Stimulated activated CD4-positive, alpha-beta T cell treated with anti-CD3 and anti-CD28 coated beads, Interleukin-1b, Interleukin-23, amount 100 ng/mL, for 1 hour (primary cell): ENCODE measurements at places on chromosomes 4 and X.

- DNase-seq = no peak
Measured at GRCh38 chr4:26611885-26612284, 28.0 kb downstream of the TBC1D19 start.

DNA sequence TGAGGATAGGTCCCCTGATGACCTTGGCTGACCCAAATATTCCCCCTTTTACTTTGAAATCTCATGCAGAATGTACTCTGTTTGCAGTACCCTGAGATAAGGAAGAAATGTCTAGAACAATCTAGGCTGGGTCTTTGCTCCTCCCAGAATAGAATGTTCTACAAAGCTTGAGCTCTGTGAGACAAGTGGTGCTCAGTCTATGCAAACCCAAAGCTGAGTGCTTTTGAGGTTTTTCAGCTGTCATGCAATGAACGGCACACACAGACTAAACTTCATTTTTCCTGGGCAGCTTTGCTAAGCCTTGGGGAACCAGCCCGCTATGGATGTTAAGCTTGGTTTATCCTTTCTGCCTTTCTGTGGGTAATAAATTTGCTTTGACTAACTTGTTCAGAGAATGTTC lies 513.6 kb downstream of the FAT4 start:
- no peak for DNase-seq

DNA sequence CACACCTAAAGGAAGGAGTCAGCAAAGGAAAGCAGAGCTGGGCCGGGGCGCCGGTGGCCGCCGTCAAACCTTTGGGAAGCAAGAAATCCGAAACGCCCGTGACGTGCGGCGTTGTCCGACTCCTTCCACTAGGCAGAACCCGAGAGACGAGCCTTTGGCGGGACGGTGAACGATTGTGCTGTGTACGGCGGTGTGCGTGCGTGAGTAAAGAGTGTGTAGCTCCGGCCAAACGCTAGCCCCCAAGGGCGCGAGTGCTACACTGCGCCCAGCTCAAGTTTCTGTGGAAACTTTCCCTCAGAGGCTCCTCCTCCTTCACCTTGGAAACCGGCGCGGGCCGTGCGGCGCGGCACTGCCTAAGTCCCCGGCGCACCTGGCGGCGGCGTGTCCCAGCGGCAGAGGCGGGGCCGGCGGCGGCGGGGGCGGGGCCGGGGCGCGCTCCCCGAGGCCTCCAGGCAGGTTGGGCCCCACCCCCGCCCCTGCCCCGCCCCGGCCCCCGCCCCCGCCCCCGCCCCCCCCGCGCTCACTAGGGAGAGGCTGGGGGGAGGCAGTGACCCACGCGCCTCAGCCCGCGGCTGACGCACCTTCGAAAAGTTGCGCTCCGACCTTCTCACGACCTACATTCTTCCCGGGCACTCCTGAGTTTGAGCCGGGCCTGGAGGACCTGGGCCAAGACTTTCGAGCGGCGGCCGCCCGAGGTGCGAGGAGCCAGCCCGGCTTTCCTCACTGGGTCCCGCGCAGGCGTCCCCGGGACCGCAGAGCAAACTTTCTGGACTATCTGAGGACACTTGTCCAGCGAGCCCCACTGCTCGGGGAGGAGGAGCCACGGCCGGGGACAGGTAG lies at the start of gene FHIP1A:
TSS of gene FHIP1A (plus strand) at position 547 of the 840 bp plus-strand sequence. CDS start 157,084 bp downstream, outside the sequence.
- DNase-seq = peak; percentile 68

GRCh38 chr4:38948551-38948950 lies 80.9 kb downstream of the FAM114A1 start:
- no peak for DNase-seq

DNA sequence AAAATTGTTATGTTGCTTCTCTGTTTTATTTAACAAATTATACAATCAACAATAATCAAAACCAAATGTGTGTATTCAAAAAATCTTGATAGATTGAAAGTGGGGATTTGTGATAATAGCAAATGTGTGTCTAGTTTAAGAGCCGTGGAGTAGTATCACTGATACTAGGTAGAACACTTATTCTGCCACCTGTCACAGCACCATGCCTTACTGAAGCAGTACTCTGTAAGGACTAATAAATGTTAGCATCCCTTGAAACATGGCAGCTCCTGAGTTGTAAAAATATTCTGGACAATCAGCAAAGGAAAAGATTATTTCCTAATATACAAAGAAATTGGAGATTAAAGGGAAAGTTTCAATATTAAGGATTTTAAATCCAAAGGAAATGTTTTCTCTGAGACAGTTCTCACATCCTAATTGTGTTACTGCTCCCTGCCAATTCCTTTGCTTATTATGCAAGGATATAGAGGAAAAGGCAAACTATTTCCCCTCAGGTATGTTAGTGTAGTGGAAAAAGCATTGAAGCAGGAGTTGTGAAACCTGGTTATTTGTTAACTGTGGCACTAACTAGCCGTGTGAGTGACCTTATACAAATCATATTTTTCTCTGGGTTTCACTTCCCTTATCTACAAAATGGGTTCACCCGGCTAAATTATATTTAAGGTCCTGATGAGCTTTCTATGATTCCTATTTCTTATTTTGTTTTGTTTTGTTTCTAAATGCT lies 303.1 kb downstream of the ARHGAP24 start:
- no peak for DNase-seq

- DNase-seq = no peak
Measured at GRCh38 chr4:180947425-180947824, 1295.8 kb upstream of the TENM3 start.

DNA sequence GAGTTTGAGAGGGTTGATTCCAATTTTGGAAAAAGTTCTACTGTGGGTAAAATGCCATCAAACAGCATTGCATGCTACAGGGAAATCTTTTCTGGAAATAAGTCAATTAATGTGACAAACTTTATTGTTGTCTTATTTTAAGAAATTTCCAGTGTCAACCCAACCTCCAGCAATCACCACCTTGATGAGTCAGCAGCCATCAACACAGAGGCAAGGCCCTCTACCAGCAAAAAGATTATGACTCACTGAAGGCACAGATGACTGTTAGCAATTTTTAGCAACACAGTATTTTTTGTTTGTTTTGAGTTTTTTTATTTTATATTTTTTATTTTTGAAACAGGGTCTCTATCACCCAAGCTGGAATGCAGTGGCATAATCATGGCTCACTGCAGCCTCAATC lies 165.4 kb upstream of the C1QTNF7 start:
- DNase-seq = no peak

DNA sequence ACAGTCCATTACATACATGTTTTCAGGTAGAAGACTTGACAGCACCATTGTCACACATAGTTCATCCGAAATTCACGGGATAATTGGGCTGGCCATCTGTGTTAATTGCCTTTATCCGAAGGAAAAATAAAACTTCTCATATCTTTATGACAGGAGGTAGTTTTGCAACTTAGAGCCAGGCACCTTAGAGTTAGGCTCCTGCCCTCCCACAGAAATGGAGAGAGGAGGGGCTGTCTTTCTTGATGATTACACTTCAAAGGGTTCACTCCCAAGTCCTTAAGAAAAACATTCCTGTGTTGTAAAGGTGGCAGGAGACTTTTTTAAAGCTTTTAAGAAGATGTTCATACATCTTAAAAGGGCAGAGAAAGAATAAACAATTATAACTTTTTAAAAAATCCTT lies 10.5 kb upstream of the SCARB2 start:
- no peak for DNase-seq

GRCh38 chr4:118850488-118851173 lies 14.7 kb upstream of the SEC24D start:
- no peak for DNase-seq

GRCh38 chr4:47469951-47470350 lies 6.4 kb upstream of the COMMD8 start:
- DNase-seq = no peak

DNA sequence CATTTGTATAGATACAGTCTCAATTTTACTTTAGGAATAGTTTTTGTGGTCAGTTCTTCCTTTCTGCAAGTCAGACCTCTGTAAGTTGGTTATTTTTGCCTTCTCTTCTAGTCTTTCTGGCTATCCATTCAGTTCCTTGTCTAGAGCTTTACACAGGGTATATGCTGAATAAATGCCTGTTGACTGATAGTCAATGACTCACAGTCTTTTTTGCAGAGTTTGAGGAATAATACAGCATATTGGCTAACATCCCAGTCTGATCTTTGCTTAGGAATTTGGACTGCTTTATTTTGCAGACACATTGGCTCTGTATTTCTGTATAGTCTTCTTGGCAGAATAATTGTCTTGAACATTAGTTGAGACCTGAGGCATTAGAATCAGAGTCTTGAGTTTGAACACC lies 132.4 kb downstream of the MAGEC1 start:
- DNase-seq = no peak

GRCh38 chr4:139933541-139933940 lies 220.4 kb downstream of the MAML3 start:
- DNase-seq = no peak

- no peak for DNase-seq
Measured at GRCh38 chr4:86965019-86965976, 30.5 kb downstream of the AFF1 start.

DNA sequence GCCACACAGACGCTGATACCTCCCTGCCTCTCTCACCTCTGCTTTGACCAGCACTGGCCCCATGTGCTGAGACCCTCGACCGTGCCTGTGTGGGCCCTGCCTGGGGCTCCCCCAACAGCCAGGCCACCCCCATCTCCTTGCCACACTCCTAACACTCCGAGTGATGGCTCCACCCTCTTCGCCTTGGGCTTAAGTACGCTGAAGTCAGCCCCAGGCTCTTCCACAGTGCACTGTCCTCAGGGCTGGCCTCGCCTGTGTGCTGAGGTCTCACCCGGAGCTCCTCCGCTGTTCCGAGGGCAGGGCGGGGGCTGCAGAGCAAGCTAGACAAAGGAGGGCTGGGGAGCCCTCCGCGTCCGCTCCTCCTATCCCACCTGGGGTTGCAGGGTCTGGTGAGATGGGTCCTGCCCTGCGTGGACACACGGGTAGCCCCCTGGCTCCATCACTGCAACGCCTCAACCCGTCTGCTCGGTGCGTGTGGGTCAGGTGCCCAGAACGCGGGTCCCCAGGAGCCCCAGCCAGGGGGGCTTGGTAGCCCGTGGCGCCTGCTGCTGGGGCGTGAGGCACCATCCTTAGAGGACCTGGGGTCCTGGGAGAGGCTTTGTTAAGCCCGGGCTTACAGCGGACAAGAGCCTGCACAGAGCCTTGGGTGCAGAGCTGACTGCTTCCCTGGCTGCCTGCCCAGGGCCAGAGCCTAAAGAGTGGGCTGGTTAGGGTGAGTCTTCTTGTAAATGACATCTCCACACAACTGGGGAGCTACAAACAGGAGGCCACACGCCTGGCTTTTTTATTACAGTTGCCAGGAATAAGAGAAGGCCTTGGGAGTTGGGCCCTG lies 42.6 kb upstream of the NKX1-1 start:
- no peak for DNase-seq

DNA sequence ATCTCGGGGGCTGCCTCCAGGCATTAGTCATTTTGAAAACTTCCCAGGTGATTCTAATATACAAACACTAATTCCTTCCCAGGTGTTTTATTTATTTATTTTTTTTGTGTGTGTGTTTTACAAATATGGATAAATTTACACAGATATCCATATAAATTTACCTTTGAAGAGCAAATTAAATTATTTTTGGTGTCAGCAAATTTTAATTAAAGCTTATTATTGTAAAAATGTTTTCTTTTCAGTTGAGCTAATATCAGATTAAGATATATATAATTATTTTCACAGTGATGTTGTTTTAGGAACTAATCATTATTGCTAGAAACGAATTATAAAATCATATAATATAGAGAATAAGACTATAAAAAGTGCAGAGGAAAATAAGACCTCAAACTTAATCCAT lies 62.0 kb upstream of the FREM3 start:
- DNase-seq = no peak

GRCh38 chr4:164313853-164314252 lies 440.1 kb upstream of the SMIM31 start:
- DNase-seq = no peak

DNA sequence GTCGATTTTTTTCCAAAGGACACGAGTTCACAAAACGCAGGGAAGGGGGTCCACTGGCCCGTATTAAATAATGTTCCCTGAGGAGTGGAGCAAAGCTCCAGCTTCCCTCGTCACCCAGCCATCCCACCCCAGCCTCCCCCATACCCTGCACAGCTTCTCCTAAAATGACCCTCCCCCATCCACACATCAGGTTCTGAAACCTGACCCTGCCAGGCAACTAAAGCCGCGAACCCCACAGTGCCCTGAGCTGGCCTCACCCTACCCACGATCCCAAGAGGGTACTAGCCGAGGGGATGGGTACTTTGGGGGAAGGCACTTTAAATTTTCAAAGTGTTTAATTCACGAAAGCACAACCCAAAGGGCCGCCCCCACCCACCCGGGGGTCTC lies 634 bp downstream of the APOO start:
- DNase-seq = no peak

DNA sequence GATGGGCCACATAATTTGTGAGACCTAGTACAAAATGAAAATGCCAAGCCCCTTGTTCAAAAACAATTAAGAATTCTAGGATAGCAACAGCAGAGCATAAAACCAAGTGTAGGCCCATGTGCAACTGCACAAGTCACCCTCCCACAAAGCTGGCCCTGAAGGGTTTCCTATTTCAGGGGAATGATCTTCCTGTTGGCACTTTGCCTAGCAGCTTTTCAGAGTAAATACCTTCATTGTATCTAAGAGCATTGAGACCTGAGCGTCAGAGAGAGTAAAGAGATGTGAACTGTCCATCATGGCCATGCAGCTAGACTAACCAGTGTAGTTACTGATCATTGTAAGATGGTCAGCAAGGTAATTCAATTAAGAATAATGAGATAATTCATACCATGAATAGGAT lies 113.6 kb downstream of the CNKSR2 start:
- DNase-seq = no peak
